ENCODE measurements at places on chromosomes 6 and 20. TPM values are rescaled to one million over a fixed set of nuclear protein-coding genes. Genes with fewer than 3 reads are reported as not detected.

The B3GALT4 gene
- not detected for total RNA-seq

The IP6K3 gene
- 0.07 TPM for total RNA-seq

The DCBLD1 gene
- total RNA-seq = 19.9 TPM

The BTNL2 gene
- total RNA-seq = not detected

The TCF21 gene
- total RNA-seq = not detected

The LINC00237 gene
- not detected for total RNA-seq
